ENCODE measurements at places on chromosomes 1 and 21. TPM values are rescaled to one million over a fixed set of nuclear protein-coding genes. Genes with fewer than 3 reads are reported as not detected.

Gene ADPRS
- total RNA-seq: 47.0 TPM

Gene HSPA13
- total RNA-seq: 39.1 TPM

Gene IFNAR1
- 34.7 TPM for total RNA-seq

Gene CD1B
- not detected for total RNA-seq

Gene BSND
- total RNA-seq: not detected

Gene MIXL1
- 0.10 TPM for total RNA-seq

Gene KCNH1
- total RNA-seq: not detected

DNA sequence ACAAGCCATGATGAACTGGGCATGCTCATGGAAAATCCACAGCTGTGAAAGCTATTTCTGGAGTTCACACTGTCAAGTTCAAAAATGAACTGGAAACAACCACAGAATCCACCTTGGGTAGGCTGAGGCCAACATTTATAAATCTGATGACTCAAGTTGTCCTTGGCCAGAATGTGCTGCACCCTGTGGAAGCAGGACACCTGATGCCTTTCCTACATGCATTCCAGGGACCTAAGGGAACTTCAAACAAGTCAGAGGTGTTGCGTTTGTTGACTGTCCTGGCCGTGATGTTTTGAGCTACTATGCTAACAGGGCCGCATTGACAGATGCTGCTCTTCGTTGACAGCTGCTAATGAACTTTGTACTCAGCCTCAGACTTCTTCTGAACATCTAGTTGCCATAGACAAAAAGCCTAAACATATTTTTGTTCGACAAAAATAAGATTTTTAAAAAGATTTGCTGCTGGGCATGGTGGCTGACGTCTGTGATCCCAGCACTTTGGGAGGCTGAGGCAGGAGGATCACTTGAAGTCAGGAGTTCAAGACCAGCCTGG, 127.9 kb upstream of the SLC45A1 start:
- DNase-seq: no peak

DNA sequence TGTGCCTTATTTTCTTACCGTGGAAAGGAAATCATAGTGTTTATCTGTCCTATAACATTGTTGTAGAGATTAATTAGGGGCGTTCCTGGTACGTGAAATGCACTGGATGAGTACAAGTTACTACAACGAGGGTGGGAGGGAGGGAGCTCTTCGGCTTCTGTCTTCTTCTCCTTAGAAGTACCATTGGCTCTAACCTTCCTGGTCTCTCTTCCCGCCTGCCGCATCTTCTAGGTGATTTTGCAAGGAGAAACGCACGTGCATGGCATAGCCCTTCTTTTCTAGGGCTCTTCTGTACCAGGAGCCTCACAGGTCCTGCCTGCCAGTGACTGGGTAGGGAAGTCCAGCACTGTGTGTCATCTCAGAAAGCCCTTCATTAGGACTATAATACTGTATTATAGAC, 16.8 kb downstream of the SH3BP5L start:
- no peak for DNase-seq

DNA sequence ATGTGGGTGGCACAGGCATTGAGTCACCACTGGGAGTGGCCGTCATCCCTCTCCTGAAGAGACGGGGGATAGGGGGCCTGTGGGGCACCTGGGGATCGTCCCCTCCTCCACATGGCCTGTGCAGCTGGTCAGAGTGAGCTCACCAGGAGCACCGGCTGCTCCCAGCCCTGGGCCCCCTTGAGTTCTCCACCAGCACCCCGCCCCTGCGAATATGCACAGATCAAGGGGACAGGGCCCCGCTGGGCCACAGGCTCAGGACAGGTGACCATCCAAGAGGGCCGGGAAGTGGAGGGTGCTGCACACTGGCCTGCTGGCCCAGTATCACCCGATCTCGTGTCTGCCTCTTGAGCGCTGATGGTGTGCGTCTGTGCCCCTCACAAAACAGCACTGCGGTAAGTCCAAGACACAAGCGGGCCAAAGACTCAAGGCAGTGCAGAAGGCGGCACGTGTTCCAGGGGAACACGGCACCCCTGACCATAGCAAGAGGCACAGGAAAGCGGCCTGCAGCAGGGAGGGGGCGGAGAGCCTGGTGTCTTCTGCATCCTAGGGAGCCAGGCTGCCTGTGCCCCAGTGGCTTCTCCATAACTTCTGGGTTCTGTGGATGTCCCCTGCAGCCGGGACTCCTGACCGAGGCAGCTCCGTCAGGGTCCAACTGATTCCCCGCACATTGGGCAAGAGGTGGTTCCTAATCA, 18.1 kb upstream of the TSPEAR start:
- no peak for DNase-seq

All from activated naive CD8-positive, alpha-beta T cell treated with anti-CD3 and anti-CD28 coated beads for 36 hours (primary cell).